Renal cortical epithelial cell (primary cell): ENCODE measurements at places on chromosomes 2 and 18.

DNA sequence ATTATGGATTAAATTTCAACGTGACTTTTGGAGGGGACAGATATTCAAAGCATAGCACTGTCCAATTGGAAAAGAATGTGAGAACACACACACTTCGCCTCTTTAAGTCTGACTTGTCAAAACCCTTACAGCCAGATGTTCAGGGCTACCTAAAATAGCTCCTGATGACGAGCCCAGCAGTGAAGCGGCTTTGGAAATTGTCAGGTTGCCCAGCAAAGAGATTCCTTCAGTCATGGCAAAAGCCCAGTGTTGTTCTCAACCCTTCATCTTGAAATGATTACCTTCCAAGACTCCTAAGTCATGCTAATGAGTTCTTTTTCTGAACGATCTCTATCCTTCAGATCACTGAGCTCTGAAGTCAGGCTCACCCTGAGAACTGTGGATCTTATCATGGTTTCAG is 436.6 kb downstream of the LRATD1 start:
- DNase-seq: no peak

- no peak for DNase-seq
Measured at GRCh38 chr2:10581990-10582389, 107.8 kb downstream of the NOL10 start.

- DNase-seq: peak; percentile 93
Measured at GRCh38 chr2:42987112-42987922, 194.9 kb upstream of the HAAO start.

DNA sequence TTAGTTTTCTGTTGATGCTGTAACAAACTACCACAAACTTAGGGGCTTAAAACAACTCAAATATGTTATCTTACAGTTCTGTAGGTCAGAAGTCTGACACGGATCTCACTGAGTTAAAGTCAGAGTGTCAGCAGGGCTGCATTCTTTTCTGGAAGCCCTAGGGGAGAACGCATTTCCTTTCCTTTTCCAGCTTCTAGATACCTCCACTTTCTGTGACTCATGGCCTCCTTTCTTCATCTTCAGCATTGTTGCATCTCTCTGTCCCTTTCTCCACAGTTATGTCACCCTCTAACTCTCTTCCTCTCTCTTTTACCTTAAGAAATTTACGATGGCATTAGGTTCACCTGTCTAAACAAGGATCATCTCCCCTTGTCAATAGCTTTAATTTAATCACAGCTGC is 13.3 kb upstream of the PPP4R1 start:
- DNase-seq: peak; percentile 71

DNA sequence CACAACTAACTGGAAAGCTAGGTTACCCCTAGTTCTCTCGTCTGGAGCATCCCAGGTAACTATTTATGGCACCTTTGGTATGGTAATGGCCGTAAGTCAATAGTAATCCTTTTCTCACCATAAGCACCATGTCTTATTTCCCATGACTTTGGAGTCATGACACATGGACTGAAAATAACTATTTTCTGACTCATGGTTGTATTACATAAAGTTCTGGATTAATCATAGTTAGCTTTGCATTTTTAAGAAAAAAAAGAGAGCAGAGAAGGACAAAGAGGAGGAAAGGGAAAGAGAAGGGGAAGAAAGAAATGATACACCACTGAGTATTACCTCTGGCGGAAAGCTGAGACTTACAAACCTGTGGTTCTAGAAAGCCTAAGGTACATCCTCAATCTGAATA is 99.3 kb downstream of the BIN1 start:
- DNase-seq: peak; percentile 58

DNA sequence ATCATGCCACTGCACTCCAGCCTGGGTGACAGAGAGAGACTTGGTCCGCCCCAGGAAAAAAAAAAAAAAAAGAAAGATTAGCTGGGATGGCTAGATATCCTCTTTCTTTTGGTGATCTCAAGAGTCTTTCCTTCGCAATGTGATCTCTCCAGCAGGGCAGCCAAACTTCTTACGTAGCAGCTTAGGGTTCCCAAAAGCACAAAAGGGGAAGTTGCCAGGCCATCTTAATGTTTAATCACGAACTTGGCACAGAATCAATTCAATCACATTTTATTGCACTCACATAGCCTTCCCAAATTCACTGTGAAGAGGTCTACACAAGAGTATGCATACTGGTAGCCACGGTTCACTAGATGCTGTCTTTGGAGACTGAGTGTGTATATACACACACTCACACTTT is 53.1 kb downstream of the VIL1 start:
- DNase-seq: no peak

DNA sequence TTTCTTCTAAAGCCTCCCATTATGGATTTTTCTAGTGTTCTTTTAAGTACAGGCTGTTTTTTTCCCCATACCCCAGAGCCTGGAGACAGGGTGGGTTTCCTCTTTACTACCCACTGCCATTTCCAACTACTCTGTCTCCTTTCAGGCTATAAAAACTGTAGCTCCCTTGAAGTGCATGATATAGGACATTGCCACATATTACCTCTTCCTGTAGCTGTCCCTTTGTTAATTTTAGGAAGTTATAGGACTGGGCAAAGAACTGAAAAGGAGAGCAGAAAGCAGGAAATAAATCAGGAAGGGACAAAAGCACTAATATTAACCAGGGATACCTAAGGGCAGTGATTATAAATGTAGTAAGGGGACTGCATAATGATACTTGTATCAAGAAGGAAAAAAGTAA is 54.1 kb downstream of the VIL1 start:
- no peak for DNase-seq
